Fibroblast of upper back skin (primary cell): ENCODE measurements at places on chromosomes 12 and 14.

- no peak for DNase-seq
Observed at GRCh38 chr14:100454437-100454836, 131.3 kb downstream of the SLC25A47 start.

GRCh38 chr12:111261911-111262676 is 106.8 kb downstream of the PHETA1 start:
- DNase-seq: no peak

- DNase-seq: no peak
Observed at GRCh38 chr12:1593174-1594005, 991 bp downstream of the FBXL14 start.

DNA sequence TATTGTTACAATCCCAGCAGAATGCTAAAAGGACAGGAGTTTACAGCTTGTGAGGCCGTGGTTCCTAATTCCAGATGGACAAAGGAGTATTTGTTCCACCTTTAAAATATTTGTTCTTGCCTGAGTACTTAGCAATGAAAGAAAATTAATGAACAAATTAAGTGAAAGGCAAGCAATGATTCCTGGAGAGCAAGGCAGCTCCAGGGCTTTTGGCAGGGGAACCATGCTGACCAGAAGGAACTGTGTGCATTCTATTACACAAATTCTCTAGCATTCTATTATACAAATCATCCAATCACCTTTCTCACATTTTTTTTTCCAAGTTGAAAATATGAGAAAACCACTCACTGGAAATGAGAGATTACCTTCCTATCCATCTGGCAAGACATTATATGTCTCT is 1.8 kb upstream of the BMAL2 start:
- DNase-seq: no peak

GRCh38 chr12:78176643-78177042 is 345.9 kb downstream of the NAV3 start:
- no peak for DNase-seq

DNA sequence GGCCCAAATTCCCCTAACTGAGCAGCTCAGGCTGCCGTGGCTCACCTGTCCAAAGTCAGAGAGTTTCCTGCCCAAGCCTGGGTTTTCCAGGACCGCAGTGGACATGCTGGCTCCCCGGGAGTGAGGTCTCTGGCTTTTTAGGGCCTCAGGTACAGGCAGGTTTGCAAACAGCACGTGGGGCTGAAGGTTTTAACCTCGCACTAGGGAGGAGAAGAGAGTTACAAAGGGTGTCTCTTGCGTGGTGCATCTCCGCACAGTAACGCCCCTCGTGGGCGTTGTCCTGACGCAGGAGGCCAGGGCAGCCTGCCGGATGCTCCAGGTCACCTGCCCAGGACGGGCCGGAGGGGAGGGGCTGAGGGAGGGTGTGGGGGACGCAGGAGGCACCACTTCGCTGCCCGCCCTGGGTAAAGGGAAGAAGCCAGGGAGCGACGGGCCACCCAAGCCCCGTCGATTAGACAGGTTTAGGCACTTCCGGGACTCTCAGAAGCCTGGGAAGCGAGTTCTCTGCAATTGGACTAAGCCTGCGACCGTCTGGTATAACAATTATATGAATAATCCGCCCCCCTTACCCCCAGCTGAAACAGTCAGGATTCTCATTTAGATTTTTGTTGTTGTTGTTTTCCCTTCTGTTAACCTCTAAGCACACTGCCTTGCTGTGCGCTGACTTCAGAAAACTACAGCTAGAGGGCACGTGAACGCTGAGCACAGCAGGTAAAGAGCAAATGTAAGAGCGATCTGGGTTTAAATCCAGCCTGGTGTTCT is at the start of gene PAH:
TSS of gene PAH (minus strand) at position 219 of the 762 bp plus-strand sequence. CDS start at position 105, 114 bp downstream.
- no peak for DNase-seq
